AML-193 (cell line): ENCODE measurements at places on chromosomes 1 and 21.

DNA sequence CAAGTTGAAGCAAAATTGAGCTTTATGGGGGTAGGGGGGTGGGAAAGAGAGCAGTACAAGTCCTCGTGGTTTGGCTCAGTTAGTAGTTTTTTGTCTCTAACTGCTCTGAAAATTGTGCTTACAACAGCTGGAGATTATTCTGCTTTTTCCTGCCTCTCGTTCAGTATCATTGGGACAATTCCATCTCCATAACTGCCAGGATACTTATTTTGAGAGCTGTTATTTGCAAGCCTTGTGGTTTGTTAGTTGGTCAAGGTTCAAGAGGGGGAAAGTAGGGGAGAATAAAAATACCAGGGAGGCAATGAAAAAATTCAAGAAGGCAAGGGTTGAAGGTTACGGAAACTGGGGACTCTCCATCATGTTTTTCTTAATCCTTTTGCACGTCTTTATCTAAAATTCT lies 811.8 kb upstream of the ADGRL2 start:
- no peak for DNase-seq

GRCh38 chr21:46585191-46585953 lies 19.5 kb downstream of the S100B start:
- DNase-seq, result no peak

GRCh38 chr1:24353292-24353891 lies 34.2 kb downstream of the GRHL3 start:
- no peak for DNase-seq

GRCh38 chr1:161733526-161733925 lies 12.2 kb downstream of the FCRLB start:
- DNase-seq, result no peak

- DNase-seq, result no peak
Measured at GRCh38 chr1:59218521-59219236, 78.2 kb upstream of the FGGY start.

DNA sequence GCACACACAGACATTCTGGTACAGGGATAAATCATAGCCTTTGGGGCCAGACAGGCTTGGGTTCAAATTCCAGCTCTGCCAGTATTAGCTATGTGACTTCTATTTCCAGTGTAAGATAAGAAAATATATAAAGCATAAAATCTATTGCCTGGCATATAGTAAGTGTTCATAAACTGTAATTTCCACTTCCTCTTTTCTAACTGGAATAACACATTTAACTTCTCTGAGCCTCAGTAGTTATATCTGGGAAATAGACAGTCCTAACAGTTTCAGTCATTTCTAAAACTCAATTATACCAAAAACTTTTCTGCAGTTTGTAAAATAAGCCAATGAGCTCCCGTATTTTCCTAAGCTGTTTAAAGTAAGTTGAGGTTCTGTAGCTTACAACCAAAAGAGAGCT lies 351.4 kb downstream of the ZNF326 start:
- DNase-seq, result no peak

- DNase-seq, result no peak
Measured at GRCh38 chr1:1612104-1612400, 3.2 kb upstream of the MIB2 start.

GRCh38 chr1:201486187-201486586 lies 17.2 kb upstream of the PHLDA3 start:
- DNase-seq, result peak; percentile 16

DNA sequence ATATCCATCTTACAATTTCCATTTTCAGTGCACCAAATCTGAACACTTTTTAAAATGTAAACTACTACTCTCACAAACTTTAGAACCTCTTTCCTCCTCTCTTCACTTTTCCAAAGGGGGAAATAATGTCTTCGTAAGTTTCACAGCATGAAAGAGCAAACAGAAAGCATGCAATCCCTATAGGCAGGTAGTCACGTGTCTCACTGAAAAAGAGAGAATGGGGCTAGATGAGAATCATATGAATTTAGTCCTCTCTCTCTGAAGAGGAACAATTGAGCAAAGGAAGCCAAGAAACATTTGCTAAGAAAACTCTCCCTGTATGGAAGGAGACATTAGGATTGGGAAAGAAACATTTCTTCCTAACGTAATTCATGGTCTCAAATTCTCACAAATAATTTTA lies 613.9 kb downstream of the PLA2G4A start:
- DNase-seq, result no peak

DNA sequence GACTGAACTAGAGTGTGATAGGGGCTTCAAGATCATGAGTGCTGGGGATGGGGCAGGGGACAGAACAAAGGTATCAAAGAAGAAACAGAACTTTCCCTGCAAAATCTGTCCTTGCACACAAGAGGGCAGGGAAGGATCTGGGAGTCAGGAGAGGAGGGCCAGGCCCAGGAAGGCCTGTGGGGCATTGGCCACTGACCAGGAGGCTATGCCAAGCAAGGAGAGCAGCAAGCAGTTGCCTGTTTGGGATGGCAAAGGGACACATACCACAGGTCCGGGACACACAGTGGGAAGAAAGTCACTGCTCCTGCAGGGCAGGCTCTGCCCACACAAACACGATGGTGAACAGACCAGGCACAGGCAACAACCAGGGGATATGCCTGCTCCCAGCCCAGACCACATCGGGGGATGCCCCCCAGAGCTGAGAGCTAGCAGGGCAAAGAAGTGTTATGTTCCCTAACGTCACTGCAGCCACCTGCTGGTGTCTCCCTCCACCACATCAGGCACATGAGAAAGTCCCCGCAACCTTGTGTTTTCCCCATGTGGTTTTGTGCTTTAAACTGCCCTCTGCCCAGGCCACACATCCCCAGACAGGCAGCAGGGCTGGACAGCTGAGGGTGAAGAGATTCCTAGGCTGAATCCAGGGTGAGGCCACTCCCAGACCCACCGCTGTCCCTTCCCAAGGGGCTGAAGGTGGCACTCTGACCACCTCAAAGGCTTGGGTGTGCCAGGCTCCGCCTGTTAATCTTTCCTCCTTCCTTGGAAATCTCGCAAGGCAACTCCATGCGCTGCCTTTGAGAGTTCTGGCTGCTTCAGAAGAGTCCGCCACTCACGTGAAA lies 53.6 kb downstream of the KIF21B start:
- no peak for DNase-seq

DNA sequence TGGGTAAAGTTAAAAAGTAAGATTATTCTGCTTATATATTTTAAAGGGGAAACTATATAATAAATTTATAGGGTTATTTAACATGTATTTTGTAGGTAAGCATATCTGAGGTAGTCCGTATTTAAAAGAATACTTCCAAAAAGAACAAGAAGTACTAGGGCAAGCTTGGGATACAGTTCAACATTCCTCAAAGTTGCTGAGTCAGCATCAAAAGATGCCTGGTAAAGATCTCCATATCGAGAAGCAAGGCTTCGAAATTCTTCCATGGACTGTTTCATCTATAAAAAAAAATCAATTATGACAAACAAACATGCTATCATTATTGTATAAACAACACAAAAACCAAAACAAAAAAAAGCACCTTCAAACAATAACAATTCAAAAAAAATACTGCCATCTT lies 67.7 kb downstream of the INTS7 start:
- DNase-seq, result no peak

DNA sequence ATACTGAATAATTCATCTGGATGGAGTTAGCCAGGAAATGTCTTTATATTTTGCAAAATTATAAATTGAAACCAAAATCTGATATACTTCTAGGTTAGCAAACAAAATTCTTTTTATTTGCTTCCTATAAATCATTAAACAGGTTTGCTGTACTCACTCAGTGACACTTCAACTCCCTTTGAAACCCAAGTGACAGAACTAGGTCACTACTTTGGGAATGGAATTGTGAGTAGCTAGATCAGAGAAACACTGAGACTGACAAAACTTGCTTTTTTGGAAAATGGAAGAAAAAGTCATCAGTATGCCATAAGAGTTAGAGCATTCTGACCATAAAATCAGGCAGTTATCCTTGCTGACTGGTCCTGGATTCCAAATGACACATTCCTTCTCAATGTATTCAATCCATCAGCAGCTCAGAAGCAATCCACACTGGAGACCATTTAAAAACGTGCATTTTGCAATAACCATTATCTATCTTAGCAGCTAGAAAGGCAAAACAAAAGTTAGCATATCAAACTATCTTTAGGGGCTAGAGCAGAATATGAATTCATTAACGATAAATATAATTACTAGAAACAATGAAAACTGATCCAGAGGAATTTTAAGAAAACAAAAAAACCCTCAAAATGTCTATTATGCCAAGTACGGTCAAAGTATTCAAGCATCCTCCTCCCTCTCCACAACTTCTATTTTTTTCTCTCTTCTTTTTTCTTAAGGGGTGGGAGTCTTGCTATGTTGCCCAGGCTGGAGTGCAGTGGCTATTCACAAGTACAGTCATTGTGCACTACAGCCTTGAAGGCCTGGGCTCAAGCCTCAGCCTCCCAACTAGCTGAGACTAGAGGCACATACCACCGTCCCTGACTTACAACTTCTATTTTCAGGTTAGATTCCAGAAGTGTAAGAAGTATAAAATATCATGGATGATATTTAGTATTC lies 60.1 kb downstream of the HNRNPR start:
- no peak for DNase-seq

DNA sequence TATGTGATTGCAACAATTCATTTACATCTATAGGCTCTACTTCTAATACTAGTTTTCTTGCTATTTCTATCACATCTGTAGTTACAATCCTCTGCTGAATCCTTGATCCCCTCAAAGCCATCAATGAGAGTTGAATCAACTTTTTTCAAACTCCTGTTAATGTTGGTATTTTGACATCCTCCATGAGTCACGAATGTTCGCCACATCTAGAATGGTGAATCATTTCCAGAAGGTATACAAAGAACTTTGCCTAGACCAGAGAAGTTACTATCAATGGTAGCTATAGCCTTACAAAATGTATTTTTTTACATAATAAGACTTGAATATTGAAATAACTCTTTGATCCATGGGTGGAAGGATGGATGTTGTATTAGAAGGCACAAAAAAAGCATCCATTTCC lies 110.0 kb downstream of the AMY1C start:
- DNase-seq, result no peak

- no peak for DNase-seq
Measured at GRCh38 chr1:79817031-79817560, 810.6 kb upstream of the ADGRL4 start.

- no peak for DNase-seq
Measured at GRCh38 chr21:31397939-31398338, 53.9 kb upstream of the TIAM1 start.

GRCh38 chr1:182181167-182181572 lies 119.7 kb upstream of the ZNF648 start:
- no peak for DNase-seq

- DNase-seq, result no peak
Measured at GRCh38 chr1:59564192-59564891, 250.4 kb upstream of the HOOK1 start.

DNA sequence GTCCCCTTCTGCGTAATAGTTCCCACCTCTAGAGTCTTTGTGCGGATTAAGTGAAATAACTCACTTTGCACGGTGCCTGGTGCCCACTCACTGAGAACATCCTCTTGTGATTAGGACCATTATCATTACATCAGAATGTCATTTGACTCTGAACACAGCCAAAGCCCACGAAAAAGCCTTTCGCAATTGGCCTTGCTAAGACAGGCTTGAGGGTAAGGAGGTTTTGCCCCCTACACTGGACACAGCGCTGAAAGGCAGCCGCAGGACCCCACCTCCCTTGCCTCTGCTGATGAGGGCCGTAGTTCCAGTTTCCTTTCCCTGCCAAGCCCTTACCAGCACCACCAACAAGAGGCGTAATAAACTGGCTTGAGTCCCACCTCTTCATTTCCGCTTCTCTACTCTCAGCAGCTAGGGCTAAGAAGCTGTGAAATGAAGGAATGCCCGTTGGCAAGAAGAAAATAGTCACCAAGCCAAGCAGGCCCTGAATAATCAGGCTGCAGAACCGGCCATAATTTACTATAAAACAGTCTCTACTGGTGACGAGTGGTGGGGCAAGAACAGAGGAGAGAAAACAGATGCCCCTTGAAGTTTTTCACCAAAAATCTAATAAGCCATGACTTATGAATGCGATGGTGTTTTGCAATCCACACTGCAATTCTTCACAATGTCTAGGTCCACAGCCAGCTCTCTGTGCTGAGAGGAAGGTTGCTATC lies 53.1 kb downstream of the SH3GLB1 start:
- DNase-seq, result no peak

DNA sequence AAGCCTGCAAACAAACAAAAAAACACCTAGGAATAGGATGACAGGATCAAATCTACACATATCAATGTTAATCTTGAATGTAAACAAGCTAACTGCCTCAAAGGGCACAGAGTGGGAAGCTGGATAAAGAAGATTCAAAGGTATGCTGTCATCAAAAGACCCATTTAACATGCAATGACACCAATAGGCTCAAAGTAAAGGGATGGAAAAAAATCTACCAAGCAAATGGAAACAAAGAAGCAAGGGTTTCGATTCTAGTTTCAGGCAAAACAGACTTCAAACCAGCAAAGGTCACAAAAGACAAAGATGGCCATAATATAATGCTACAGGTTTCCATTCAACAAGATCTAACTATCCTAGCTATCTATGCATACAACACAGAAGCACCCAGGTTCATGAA lies 16.2 kb upstream of the OR2T10 start:
- no peak for DNase-seq

GRCh38 chr1:89753761-89754160 lies 67.1 kb upstream of the LRRC8D start:
- no peak for DNase-seq

DNA sequence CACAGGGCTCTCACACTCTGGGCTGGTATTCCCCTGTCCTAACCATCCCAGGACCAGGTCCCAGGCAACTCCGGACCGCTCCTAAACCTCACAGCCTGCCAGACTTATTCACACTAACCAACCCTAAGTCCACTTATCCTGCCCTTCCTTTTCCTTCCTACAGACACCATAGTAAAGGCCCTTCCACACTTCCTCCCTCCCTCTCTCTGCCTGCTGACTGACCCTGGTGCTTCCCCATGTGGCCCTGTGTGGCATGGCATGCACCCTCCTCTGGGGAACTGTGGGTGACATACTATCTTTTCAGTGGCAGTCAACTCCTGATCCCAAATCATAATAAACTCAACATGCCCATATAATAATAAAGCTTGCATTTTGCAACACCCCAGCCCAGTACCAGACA lies 155.1 kb upstream of the DNAH14 start:
- DNase-seq, result peak; percentile 32

DNA sequence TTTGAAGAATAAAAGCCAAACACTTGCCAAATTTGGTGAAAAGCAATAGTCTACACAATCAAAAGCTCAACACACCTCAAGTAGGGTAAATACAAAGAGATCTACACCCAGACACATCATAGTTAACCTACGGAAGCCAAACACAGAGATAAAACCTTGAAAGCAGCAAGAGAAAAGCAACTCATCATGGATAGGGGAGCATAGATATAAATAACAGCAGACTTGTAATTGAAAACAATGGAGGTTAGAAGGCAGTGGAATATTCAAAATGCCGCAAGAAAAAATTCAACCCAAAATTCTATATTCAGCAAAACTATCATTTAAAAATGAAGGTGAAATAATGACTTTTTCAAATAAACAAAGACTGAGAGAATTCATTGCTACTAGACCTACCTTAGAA lies 105.1 kb downstream of the ITSN1 start:
- DNase-seq, result no peak

DNA sequence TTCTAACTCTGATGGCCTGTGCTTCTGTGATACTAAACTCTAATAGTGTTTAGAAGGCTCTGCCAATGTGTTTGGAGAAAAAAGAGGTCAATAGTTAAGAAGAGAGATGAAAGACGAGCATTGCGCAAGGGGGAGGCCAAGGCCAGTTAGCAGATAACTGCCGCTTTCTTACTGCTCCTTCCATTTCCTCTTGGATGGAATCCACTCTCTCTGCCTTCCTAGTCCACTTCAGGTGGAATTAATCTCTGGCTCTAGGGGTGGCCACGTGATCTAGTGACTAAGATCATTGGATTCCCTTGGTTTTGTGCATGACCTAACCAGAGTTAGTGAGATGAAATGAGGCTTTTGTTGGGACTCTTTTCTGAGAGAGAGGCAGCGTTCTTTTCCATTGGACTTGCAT lies 148.3 kb downstream of the ACTL8 start:
- DNase-seq, result no peak
